ENCODE measurements at places on chromosomes 5 and 9.

- no peak for DNase-seq
These were observed 38.2 kb upstream of the ARSB start for GRCh38 chr5:79023348-79023747.

- peak; percentile 57 for DNase-seq
These were observed 169.7 kb upstream of the CDH9 start for GRCh38 chr5:27208051-27208450.

DNA sequence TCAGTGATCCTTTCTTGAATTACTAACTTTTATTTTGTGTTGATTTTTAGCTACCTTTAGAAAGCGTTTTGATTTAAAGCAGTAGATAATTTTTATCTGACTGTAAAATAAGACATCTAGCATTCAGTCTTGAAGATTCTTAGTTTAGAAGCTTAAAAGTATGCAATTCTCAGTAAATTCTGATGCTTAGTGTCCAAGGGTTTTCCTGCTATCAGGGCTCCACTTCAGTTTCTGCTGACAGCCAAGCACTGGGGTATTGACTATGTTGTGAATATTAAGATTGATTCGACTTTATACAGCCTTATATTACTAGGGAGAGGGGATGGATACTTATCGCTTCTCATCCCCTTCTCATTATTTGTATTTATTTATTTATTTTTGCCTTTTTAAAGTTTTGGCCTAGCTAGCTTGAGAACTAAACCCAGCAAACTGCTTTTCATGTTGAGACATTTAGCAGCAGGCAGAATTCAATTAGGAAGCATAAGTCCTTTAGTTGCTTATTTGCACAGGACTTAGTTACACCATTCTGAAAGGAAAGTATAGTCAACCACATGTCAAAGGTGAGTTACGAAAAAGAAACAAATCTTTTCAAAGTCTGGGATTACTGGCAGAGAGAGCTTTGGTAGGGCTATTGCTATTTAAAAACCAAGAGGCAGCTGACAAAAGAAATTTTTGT lies 2.9 kb downstream of the PBX3 start:
- DNase-seq: peak; percentile 47

DNA sequence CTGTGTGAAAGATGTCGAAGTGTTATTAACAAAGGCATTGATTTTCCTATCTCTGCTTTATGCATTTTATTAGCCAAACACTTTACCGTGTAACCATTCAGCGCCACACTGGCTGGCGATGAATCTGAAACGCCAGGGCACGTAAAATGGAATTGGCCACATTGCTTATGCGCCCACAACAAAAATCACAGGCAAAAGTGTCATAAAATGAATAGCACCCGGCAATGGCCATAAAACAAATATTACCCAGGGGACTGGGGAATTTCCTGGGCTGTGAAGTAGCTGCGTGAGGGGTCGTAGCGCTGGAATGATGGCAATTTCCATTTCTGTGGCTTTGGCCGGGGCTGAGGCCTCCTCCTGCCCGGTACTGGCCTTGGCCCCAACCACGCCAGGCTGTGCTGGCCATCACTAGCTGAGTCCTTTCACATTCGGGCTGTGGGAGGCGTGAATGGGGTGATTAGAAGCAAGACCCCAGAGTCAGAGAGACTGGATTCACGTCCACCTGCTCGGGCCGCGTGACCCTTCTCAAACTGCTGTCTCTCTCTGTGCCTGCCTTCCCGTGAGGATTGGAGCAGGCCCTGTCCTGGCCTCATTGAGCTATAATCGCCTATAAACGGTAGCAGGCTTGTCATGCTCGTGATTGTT lies 254.5 kb downstream of the PBX3 start:
- DNase-seq: no peak

DNA sequence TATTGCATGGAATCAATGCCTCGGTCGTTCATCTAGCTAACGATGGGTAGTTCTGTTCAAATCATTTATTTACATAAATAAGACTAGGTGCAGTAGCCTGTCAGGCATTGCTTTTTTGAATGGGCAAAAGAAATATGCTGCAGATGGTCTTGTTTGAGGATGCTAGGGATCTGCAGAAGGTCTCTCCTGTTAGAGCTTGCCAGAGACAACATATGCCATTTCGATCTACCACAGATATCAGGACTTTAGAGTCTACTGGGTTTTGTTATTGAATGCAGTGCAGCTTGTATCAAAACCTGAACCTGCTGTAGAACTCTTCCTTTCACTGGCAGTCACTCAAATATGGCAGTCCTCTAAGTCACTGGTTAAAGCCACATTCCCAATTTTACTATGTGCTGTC lies 381.1 kb upstream of the CDH10 start:
- DNase-seq: no peak

GRCh38 chr5:171494452-171495121 lies 75.1 kb downstream of the FGF18 start:
- peak; percentile 42 for DNase-seq

- DNase-seq: peak; percentile 25
These were observed 17.4 kb downstream of the SEC61B start for GRCh38 chr9:99239341-99240060.

Measured in HCEC 1CT (cell line).